ENCODE measurements at places on chromosomes 7 and 10. TPM values are rescaled to one million over a fixed set of nuclear protein-coding genes. Genes with fewer than 3 reads are reported as not detected.

The NT5C3A gene
- total RNA-seq, result 20.4 TPM

The NEUROD6 gene
- total RNA-seq, result not detected

DNA sequence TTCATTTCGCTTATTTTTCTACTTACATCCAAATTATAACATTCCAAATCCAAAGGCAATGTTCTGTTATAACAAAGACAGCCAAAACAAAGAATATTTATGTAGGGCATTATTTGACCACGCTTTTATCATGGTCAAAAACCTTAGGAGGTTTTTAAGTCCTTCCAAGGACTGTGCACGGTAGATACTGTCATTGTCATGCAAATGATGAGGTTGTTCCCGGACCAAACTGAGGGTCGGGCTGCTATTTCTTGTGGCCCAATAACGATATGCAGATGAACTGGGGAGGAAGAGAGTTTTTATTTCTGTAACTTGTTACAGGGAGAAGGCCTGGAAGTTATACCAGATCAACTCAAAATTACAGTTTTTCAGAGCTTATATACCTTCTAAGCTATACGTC lies 56.6 kb upstream of the STEAP4 start:
- DNase-seq, result no peak

DNA sequence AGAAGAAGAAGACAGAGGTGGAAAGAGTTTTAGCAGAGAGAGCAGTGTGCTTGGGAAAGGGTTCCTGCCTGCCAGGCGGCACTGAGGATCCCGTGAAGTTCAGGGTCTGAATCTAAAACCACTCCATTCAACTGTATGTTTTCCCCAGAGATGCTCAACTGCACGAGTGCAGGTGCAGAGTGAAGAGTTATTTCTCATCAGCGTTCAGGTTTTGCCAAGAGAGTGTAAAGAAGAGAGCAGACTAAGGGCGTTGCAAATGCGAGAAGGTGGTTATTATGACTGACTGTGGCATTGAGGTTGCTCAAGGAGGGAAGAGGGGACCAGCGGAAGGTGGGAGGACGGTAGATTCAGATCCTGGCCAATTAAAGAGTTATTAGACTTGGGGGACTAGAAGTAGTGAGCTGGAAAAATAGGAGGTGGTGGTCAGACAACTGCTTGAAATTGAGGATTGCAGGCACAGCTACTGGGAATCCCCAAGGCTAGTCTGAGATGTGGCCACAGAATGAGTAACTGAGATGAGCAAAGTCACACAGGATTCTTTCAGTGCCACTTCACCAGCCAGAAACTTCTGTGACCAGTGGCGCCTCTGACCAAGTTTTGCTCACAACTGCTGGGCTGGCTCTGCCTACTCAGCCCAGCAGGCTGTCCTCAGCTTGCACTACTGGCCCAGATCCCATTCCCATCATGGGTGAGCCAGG lies 29.1 kb downstream of the STRA8 start:
- no peak for DNase-seq

DNA sequence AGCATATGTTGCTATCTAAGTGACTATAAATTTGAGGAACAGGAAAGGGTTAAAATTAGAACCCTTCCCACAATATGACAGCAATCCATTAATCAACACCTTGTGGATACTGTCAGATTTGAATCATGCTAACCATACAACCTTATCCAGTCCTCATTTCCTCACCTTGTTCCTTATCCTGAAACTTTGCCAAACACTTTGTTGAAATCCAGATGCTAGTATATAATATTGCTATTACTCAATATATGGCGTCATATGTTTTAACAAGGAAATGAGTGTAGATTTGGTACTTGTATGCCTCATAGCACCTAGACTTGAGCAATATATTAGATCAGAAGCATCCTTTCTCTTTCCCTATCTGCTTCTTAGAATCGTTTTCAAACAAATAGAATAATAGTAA lies 66.3 kb upstream of the SLC25A13 start:
- DNase-seq, result no peak

DNA sequence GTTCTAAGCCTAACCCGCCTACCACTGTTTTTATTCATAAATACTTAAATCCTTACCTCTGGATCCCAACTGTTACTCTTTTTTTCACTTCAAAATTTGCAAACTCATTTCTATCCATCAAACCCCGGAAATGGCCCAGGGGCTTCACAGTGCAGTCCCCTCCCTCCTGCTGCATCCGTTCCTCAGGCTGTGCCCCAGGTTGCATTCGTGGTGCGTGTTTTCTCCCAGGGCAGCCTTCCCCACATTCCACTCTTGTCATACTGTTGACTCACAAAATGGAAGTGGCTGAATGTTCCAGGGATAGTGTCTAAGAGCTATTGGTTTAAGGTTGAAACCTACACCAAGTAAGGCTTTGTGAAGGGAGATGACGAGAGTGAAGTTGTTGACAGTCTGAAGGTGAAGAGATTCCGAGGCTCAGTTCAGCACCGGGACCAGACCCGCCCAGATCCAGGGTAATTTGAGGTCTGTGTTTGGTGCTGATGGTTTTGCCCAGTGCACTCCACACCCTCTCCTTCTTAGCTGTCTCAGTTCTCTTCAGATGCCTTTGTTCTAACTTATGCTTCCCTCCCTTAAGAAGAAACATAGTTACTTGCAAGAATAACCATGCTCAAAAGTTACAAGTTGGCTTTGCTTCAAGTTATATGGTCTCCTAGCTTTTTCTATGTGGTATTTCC lies 7.7 kb downstream of the INSIG1 start:
- no peak for DNase-seq

DNA sequence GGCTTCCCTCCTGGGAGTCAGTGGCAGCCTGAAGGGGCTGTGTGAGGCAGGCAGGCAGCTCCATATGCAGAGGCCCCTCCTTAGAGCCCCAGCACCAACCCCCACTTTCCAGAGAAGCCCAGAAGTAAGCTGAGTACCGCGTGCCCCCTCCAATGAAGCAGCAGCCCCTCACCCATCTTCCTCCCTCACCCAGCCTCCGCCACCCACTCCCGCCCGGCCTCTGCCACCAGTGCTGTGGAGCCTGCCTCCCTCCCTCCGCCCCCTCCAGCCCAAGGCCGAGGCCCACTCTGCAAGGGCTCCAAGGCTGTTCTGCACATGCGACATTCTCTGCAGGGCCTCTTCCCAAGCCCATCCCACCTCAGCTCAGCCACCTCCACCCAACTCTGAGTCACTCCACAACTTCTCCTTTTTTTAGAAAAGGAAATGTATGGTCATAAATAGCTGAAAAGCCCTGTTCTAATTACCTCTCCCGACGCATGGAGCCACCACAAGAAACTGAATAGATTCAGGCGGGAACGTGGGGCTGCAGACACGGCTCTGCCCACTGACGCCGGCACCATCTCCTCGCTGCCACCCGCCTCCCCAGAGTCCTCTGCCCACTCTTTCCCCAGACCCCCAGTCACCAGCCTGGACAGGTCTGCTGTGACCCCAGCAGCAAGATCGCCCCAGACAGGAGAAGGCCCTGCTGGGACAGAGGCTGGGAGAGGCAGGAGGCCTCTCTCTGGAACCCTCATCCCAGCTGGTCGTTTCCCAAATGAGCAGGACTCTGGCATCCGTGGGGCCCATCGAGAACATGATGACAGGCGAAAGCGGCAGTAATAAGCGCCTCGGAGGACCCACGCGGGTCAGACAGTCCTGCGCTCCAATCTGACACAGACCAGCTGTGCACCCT lies 213.9 kb downstream of the MAD1L1 start:
- peak; percentile 55 for DNase-seq

The ADIRF gene
- 115 TPM for total RNA-seq

DNA sequence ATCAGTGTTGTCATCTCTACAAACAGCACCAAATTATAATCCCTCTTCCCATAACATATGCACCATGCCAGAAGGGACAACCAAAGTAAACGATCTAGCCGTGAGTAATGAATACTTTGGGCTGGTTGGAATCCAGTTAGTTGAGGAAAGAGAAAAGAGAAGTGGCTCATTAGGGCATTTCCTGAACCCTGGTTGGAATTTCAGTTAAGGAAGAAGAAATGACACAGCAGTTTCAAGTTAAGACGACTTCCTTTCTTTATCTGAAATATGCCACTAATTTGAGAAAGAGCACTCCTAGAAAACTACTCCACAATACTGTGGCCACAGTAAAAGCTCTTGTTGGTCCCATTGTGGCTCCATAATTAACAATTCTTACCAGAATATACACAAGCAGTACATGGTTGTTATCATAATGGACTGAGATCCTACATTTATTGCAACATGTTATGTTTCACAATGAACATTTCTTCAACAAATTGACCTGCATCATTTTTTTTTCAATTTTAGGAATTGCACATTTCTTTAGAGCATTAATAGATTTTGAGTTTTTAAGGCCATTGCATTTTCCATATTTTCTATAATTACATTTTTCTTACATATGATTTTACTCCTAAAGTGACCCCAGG lies at the start of gene TFEC:
Gene TFEC, minus strand, starts transcription at position 113 of the 626 bp plus-strand sequence. CDS start 46,322 bp downstream, outside the sequence.
- DNase-seq, result no peak

DNA sequence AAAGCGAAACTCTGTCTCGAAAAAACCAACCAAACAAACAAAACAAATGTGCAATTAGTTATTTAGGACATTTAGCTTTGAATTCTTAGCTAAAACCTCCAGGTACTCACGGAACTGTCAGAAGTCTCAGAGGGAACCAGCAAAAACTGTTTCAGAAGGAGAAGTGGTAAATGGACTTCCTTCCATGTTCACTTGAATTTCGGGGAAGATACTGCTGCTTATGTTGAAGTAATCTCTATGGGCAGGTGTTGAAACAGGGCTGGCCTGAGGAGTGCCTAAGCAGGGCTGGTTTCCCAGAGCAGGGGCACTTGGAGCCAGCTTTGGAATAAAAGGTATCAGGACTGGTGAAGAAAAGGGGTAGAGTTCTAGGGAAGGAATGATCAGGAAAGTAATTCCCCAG lies 2.4 kb upstream of the EXOC6 start:
- DNase-seq, result no peak

DNA sequence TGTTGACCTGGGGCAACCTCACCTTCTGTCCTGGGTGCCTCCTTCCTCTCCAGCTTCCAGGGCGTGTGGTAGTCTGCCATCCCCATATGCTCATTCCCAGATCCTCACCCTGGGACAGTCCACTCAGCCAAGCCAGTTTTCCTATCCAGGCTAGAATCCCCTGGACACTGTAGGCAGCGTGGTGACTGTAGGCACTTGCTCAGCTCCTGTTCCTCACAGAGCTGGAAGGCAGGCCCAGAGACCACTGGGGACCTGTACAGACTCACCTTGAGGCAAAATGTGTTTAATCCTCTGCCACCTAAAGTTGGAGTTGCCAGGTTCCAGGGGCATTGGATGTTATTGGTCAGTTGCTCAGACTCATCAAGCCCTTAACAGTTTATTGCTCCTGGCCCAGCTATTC lies 2.4 kb upstream of the GRID1 start:
- DNase-seq, result no peak

GRCh38 chr7:94366163-94366562 lies 28.5 kb upstream of the COL1A2 start:
- DNase-seq, result no peak

DNA sequence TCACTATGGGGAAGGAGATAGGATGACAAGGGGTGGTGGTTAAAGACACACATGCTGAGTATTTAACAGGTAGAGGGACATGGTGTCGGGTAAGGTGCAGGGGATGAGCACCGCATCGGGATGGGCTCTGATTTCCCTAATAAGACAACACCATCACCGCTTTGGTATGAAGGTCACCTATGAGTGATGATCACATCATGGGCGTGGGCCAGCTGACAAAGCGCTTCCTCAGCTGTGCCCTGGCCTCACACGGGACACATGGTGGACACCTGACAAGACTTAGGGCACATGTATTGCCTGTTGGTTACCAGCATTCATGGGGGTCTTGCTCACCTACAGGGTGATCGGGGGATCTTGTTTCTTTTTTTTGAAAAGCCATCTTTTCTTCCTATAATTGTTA lies 12.8 kb downstream of the C7orf57 start:
- DNase-seq, result no peak

- no peak for DNase-seq
These were observed 89.7 kb upstream of the RPA3 start for GRCh38 chr7:7808156-7808555.

GRCh38 chr7:49774459-49775064 lies 1.1 kb downstream of the VWC2 start:
- DNase-seq, result no peak

The IFIT1B gene
- not detected for total RNA-seq

- peak; percentile 36 for DNase-seq
These were observed 11.7 kb upstream of the VIM start for GRCh38 chr10:17216217-17216900.

- DNase-seq, result no peak
These were observed 41.5 kb downstream of the GATA3 start for GRCh38 chr10:8095959-8096358.

GRCh38 chr10:1706711-1707110 lies 30.6 kb downstream of the ADARB2 start:
- no peak for DNase-seq

DNA sequence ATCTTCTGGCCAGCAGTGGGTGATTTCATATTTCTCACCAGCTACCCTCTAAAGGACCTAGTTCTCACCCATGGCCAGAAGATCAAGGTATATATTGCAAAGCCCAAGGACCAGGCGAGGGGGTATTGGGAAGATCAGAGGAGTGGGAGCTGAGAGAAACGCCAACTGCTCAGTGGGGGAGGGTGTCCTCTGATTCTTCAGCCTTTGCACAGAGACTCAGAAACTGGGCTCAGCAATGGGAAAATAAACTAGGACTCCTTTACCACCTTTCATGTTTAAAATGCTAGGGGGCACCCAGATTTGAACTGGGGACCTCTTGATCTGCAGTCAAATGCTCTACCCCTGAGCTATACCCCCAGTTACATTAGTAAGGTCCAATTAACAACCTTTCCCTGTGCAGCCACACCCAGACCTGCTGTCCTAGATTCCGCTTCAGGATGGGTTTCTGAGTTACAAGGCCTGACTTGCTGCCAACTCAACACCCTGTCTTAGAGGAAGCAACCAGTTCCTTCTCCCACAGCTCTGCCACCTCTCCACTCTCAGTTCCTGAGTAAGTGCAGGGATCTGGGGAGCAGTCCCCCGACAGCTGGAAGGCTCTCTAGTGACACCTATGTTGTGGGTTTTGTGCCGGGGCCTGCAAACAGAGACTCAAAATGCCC lies 93.5 kb downstream of the ZNF783 start:
- no peak for DNase-seq

DNA sequence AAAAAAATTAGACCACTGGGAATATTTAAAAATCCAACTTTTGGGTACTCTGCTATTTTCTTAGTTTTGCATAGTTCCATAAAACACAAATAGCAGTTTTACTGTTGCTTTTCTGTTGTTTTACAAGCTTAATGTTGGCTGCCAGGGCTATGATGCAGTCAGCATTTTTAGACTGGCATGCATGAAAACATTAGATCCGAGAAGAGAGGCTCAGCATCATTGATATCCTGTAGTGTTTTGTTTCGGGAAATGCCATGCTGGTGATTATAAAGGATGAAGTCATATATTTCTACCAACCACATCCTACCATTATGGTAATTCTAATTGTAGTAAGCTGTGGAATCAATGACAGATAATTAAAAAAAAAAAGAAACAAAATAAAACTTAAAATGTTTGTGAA lies 104.6 kb downstream of the MBL2 start:
- DNase-seq, result no peak

The ACSL5 gene
- 9.6 TPM for total RNA-seq

The TUBAL3 gene
- total RNA-seq, result not detected

Measured in body of pancreas (tissue), 4 donors.